Fibroblast of the aortic adventitia (primary cell): ENCODE measurements at places on chromosomes 16 and 17.

DNA sequence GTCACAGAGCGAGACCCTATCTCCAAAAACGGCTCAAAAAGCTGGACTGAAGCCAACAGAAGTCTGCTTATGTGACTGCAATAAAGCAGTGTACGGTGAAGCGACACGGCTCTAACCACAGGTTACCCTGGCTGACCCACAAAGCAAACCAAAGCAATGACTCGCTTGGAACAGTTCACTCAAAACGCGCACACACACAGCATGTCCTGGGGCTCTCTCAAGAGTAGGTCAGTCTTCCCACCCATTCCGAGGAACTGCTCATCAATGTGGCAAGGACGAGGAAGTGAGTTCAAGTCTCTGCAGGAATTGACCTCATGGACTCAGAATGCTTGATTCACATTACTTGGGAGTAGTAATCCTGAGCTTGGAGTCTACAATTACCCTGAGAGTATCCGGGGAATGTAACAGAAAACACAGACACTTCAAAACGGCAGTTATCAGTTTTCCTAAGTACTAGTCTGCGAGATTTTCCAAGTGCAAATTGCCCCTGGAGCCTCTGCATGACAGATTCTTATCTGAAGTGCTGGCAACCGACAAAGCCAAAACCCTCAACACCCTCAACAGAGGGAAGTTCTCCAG is 25.4 kb downstream of the PELP1 start:
- DNase-seq: peak; percentile 77

- no peak for DNase-seq
These were observed 15.0 kb downstream of the CUEDC1 start for GRCh38 chr17:57940231-57940630.

- DNase-seq: no peak
These were observed 1.4 kb downstream of the MMD start for GRCh38 chr17:55420067-55420775.

DNA sequence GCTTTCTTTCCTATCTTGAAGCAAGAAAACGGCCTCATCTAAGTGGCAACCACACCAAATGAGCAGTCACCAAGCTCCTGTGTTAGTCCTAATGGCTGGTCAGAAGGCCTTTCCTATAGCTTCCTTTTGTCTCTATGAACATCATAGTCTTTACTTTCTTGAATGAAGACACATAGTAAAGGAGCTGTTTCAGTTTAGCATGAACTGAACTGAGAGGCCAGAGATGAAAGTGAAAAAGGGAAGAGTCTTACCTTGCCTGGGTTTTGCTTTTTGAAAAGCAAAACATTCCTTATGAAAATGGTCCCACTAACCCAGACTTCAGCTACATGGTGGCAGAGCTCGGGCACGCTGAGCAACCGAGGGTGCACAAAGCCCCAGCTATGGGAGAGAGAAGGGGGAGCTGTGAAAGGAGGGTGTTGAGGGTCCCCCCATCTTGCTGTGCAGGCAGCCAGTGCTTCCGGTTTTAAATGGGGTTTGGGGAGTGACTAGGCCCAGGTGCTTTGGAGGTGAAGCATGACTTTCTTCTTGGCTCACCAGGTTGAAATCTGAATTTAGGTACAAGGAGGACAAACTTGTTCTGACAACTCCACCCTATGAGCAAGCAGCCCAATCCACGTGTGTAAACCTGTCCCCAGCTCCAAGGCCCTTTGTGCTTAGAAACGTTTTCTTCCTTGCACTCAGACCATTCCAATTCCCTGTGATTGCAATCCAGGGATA is 9.1 kb upstream of the PSMC3IP start:
- DNase-seq: no peak

GRCh38 chr16:89175280-89176146 is 4.0 kb downstream of the CDH15 start:
- DNase-seq: peak; percentile 17

DNA sequence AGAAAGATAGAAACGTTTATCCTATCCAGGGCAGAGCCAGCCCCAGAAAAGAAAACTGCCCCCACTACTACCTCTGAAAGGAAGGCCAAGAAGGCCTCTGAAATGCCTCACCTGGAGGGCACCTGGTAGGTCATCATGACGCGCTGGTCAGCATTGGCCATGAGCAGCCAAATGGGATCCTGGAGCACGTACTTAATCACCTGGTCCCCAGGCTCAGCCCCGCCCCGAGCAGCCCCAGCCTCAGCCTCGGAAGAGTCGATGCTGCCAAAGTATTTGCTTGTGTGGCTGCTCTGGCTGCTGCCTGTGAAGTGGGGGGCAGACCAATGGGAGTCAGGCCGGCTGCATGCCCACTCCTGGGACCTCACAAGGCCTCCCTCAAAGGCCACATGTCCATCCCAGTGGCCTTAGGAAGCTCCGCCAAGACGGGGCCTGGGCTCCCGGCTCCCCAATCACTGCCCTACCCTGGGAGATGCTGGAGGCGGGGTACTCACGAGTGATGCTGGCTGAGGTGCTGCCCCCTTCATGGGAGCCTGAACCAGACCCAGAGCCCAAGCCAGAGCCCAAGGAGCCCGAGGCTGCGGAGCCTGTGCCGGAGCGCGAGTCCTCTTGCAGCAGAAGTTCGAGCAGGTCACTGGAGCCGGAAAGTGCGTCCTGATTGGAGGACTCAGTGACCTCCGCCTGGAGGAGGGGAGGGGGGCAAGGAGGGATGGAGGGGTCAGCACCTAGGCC is 9.9 kb downstream of the PER1 start:
- DNase-seq: no peak

GRCh38 chr16:78235168-78235800 is 135.8 kb downstream of the WWOX start:
- DNase-seq: peak; percentile 67

GRCh38 chr17:43003542-43004172 is 2.9 kb upstream of the IFI35 start:
- peak; percentile 62 for DNase-seq

GRCh38 chr16:17311333-17312093 is 159.2 kb downstream of the XYLT1 start:
- no peak for DNase-seq

DNA sequence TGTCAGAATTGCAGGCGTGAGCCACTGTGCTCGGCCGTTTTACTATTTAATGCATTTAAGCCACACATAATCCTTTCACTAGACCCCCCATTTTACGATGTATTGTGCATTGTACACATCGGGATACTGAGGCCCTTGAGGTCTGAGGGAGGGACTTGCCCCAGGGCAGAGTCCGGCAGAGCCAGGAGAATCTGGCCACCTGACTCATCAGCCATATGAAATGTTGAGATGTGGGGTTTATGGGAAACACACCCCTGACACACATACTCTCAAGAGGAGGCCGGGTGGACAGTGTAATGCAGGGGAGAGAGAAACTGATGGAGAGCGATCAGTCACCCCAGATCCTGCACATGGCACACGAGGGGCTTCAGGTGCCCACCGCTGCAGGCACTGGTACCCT is 196.6 kb downstream of the ZNF423 start:
- no peak for DNase-seq

DNA sequence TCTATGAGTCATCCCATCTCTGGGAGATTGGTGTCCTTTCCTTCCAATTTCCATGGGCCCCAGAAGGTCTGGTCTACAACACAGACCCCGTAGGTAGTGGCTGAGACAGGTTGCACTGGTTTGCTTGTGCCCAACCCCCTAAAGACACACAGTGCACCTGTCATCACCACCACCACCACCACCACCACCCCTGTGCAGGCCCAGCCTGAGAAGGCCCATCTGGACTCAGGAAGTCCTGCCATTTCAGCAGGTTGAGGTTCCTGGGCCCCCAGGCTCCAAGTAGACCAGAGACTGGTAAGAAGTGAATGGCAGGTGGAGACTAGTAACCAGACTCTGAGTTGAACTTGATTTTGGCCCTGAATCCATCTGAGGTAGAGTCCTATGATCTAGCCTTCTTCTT is 25.9 kb upstream of the PHB1 start:
- no peak for DNase-seq

GRCh38 chr16:27701381-27701780 is 151.4 kb downstream of the KATNIP start:
- DNase-seq: no peak

GRCh38 chr17:83154311-83155127 is 75.1 kb downstream of the METRNL start:
- DNase-seq: no peak

DNA sequence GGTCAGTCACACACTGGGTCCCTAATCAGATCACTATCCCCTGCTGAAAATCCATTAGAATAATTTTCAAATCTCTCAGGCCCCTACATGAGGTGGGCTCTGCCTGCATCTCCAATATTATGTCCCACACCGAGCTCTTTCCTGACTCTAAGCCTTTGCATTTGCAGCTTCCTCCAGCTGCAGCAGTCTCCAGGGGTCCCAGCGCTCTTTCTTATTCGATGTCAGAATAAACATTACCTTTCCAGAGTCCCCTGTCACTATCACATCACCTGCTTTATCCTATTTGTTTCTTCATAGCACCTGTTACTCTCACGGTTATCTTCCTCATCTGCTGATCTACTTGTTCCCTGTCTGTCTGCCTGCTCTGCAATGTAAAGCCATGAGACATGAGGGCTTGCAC is 57.3 kb upstream of the MON1B start:
- DNase-seq: no peak

DNA sequence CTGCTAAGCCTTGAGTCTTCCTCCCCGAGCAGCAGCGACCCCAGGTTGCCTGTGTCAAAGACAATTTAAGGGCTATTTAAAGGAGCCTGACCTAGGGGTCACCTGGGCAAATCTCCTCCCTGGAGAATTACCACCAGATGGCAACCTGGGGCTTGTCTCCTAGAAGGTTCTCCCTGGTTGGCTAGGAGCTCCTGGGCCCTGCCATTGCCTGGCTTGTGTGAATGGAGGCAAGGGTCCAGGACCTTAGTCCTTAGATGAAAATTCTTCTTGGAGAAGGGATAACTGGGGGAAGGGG is 51.3 kb upstream of the TAC4 start:
- no peak for DNase-seq
